HepG2 (cell line): ENCODE measurements at places on chromosomes 3 and 15.

DNA sequence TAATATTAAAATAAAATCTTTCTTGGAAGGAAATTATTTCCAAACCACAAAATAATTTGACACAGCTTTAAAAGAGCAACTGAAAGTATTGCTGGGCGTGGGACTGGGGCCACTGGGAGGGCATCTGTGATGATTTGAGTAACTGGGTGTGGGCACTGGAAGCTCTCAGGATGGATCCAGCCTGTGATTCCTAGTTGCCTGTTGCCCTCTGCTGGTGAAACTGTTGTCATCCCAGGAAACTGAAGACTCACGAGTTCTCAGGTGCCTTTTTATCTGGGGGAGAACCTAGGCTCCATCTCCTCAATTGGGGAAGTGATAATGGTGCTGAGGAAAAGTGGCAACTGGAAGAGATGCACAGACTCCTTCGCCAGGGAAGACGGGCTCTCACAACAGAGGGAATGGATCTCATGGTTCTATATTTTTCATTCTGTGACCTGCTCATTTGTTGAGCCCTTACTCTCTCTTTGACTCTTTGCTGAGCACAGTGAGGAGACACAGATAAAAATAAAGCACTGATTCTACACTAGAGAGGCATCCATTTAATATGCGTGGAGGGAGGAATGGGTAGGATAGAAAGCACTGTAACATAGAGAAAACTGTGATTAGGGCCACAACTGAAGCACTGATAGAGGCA lies 61.6 kb downstream of the TPRG1 start:
- peak; percentile 39 for DNase-seq

DNA sequence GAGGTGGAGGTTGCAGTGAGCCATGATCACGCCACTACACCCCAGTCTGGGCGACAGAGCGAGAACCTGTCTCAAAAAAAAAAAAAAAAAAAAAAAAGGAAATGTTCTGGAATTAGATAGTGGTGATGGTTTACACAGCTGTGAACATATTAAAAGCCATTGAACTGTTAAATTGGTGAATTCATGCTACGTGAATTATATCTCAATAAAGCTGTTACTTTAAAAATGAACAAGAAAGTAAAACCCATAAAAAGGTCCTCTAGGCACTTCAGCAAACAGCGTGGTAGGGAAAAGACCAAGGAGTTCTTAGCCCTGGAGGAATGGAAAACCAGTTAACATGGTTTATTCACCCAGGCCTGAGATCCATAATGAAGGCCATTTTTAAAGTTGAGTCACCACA lies 180.1 kb downstream of the ATG7 start:
- DNase-seq = no peak

GRCh38 chr15:68676011-68676605 lies 97.3 kb downstream of the CORO2B start:
- no peak for DNase-seq

GRCh38 chr3:851098-851790 lies 241.6 kb upstream of the CNTN6 start:
- DNase-seq = no peak

DNA sequence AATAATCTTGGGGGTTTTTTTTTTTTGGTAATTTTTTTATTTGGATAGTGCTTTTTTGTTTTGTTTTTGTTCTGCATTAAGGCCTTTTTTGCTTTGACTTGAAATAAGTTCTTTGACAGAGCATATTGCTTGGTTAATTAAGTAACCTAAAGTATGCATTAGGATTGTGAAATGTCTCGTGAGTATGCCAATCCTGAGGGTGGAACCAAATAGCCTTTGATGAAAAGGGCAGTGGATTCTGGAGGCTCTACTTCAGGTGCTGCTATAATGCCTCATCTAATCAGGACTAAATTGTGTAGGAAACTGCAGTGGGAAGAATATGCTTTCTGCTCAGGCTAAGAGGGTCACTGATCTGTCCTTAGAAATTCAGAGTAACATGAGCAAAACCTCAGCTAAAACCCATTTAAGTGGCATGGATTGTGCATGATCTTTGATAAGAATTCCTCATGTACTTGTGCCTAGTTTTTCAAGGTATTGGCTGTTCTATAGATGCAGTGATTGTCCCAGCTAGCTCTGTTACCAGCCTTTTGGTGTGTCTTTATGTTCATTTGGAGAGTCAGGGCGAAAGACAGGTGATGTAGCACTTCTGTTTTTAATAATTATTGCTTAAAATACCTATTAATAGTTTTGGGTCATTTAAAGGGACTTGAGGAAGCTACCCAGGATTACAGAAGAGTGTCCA lies 15.4 kb downstream of the CDV3 start:
- DNase-seq = no peak

- DNase-seq = no peak
These were observed 250.6 kb upstream of the GADL1 start for GRCh38 chr3:31145062-31145461.

- DNase-seq = no peak
These were observed 11.2 kb downstream of the BOC start for GRCh38 chr3:113222451-113223086.

- DNase-seq = no peak
These were observed 267.3 kb downstream of the LPP start for GRCh38 chr3:188421151-188421821.
